ENCODE measurements at places on chromosomes 3 and 15.

GRCh38 chr3:163768048-163768447 is 1310.2 kb downstream of the SI start:
- no peak for DNase-seq

DNA sequence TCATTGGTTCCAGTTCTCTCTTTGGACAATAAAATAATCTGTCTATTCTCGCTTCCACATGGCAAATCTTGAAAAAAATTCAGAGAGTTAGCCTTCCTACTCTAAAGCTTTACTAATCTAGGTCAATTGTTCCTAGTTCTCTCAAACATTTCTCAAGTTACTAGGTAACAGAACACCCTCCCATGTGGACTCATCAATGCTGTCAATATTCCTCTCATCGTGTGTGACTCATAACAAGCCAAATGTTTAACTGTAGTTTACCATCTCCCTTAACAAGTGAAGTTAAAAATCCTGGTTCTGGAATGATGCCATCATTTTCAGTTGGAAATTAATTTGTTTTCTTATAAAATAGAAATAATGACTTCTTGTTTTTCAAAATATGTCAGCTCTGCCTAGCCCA is 438.6 kb downstream of the ROBO1 start:
- DNase-seq: no peak

- no peak for DNase-seq
Observed at GRCh38 chr3:132753946-132754345, 31.7 kb upstream of the NPHP3 start.

DNA sequence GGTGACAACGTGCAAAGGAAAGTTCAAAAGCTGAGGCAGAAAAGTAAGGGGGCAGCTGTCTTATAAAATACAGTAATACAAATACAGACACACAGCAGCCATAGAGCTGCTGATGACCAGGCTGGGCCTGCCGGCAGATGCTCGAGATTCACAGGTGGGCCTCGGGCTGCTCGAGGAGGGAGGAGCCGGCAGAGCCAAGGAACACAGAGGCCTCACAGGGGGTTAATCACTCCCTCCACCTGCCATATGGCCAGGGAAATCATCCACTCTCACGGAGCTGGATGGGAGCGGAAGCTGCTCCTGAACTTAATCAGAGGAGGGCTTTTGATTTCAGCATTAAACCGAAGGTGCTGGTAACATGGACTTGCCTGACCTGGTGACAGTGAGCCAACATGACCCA is 29.6 kb upstream of the MGLL start:
- no peak for DNase-seq

DNA sequence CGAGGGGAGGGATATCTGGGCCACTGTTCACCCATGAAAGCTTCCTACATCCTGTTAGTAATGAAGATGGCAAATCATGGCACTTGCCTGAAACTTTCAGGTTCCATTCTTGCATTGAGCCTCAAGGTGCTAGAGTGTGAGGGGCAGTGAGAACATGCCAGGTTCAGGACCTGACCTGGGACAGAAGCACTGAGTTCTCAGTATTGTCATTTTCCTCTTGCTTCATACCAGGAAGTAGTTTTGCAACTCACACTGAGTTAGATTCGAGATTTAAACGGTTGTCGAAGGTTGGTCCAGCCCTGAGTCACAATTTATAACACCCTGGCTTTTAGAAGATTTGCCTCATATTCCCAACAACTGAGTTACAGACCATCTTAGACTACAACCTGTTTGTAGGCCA is 11.8 kb upstream of the MEIS2 start:
- DNase-seq: no peak

DNA sequence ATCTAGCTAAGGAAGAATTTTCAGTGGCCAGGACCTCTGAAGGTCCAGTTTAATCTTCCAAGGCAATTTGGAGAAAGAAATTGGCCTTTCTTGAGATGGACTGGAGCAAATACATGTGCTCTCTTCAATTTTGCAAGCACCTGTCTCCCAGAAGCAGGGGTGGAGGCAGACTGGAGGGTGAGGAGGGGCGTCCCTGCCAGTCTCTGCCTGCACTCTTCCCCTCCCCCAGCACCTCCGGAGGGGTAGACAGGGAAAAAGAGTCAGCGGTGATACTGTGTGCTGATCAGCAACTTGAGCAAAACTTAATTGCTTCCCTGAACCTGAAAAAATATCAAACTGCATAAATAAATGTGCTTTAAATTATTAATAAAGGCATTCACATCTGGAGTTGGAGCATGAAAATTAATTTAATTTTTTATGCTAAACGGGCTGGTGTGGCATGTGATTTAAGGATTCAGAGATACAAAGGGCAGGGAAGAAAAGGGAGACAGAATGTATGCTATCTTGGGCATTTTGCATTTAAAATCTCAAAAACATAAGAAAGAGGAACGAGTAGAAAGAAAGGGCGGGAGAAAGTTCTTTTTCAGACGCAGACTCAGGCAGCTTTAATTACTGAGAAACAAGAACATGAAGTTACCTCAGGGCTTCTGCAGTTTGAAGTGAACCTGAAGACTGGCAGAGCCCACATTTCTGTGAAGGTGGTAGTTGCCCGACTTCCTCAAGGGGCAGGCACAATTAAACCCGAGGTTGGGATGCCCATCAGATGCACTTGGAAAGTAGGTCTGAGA is 319.7 kb downstream of the UACA start:
- no peak for DNase-seq

GRCh38 chr3:171643681-171644080 is 166.6 kb downstream of the PLD1 start:
- DNase-seq: no peak

DNA sequence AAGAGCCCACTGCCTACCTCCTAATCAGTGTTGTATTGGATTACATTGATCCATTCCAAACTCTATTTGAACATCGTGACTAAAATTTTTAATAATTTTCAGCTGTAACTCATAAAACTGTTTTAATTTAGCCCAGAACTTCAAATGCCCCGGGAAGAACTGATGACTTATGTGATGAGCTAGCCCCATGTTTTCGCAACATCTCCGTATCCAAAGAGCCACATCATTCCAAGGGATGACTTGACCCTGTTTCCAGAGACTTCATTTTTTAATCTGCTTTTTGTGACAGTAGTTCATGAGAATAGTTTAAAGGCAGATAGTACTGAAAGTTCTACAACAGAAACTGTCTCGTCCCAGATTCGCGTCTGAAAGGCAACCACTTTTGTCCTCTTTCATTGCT is 97.4 kb downstream of the STAC start:
- DNase-seq: no peak

DNA sequence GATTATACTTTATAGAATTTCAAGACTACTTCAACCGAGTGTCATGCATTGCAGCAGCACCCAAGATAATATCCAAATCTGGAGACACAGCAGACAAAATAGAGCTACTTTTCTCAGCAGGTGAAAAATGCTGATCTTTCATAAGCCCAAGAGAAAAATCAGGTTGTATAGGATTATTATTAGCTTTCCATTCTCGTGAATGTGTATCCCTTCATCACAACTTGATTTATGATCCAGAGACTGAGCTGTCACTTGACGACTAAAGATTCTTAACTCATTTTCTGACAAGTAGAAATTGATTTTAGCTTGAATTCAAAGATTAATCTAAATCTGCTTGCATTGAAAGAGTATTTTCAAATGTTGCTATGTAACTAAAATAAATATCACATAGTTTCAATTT is 32.4 kb downstream of the EPHA3 start:
- no peak for DNase-seq

DNA sequence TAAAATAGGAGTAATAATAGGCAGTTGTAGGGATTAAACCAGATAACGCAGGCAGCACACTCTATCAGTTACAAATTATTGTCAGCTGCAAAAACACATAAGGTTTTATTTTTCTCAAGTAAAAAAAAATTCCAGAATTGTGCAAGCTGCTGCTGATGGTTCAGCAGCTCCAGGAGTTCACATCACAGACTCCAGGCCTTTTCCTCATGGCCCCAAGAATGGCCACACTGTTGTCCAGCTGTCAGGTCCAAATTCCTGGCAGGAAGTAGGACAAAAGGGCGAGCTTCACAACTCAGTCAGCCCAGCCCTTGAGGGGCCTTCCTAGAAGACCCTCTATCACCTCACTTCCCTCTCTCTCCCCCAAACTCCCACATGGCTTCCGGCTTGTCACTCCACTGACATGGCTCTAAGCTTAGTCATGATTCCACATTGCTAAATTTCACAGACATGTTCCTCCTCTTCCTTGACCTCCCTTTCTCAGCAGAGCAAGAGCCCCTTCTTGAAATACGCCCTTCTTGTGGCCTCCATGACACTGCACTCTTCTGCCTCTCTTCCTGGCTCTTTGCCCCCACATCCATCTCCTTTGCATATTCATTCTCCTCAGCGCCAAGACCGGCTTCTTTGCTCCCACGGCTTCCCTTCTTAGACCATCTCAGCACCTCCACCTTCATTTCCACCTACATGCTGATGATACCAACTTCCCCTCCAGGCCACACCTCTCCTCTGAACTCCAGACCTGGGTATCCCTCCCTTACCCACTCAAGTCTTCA is 27.4 kb upstream of the FAM174B start:
- DNase-seq: no peak

- no peak for DNase-seq
Observed at GRCh38 chr15:100947760-100948429, 28.7 kb downstream of the LRRK1 start.

GRCh38 chr3:115272036-115272824 is 125.1 kb upstream of the ZBTB20 start:
- DNase-seq: no peak

DNA sequence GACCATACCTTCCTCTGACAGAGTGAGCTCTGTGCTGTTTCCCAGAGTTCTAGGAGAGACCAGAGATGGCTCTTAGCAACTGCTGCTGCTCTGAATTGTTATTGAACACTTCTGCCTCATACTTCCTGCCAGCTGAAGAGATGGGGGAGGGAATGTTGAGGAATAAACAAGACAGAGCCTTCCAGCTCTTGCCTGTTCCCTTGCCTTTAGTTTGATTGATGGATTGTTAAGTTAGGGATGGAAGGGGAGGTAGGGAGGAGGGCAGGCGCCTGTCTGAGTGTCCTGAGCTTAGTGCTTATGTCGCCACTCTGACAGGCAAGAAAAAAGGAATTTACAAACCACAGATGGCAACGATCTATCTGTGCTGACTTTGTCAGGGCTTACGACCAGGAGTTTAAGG is 42.8 kb downstream of the ZNF609 start:
- no peak for DNase-seq

DNA sequence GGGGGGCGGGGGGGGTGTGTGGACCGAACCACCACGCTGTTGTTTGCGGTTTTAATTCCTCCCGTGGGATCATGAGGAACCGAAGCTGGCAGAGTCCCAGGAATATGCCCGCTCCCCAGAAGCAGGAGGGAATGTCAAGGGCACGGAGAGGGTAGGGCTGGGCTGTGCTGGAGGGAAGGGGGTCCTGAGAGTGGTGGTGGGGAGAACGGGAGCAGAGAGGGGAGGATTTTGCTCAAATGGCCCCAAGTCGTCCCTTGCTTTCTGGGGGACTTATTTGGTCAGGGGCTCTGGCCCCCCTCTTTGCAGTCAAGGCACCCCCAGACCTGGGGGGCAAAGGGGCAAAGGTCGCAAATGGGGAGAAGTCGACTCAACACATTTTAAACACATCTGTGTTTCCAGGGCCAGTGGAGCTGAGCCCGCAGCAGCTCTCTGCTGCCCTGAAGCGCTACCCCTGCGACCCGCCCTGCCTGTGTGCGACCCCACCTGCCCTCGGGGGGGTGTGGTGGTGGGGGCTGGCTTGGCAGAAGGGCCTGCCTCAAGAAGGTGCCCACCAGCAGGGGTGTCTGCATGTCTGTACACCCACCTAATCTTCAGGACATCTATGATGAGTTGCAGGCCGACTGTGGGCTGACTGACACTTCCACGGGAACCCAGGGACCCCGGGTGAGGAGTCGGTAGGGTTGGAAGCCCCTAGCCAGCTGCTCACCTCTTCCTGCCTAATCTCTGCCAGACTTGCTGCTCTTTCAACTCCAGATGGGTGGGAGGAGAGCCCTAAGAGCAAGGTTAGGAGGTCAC is 602 bp upstream of the ATP2B2 start:
- no peak for DNase-seq

DNA sequence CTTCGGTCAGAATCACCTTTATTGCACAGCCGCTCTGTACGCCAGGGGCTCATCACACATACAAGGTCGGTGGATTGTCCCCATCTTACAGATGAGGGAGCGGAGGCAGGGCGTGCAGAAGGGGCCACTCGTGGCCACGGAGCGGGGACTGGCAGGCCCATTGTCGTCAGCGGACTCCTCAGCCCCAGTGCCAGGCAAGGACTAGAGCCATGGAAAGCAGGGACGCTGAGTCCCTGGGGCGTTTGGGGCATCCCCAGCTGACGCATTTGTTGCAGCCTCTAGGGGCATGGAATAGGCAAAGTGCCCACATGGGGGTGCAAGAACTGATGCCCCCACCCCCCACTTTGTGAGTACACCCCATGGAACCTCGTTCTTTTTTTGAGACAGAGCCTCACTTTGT is 29.8 kb upstream of the FURIN start:
- no peak for DNase-seq

- DNase-seq: no peak
Observed at GRCh38 chr3:157135671-157136396, 24.1 kb downstream of the CCNL1 start.

GRCh38 chr15:99057697-99058420 is 47.0 kb upstream of the SYNM start:
- DNase-seq: no peak

DNA sequence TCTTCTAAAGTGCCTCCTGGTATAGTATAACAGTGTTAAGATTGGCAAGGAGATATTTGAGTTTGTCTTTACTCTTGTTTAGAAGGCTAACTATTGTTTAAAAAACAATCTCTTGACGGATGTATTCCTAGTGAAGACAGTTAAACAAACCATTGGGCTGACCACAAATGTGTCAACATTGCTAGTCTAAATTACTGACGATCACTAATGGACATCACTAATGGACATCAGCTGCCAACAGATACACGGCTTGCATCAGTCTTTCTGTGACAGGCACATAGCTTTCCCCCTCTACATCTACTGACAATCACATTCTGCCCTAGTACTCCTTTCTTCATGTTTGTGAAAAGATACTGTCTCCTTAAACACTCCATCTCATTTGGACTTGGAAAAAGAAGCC is 57.1 kb upstream of the ETV5 start:
- no peak for DNase-seq

DNA sequence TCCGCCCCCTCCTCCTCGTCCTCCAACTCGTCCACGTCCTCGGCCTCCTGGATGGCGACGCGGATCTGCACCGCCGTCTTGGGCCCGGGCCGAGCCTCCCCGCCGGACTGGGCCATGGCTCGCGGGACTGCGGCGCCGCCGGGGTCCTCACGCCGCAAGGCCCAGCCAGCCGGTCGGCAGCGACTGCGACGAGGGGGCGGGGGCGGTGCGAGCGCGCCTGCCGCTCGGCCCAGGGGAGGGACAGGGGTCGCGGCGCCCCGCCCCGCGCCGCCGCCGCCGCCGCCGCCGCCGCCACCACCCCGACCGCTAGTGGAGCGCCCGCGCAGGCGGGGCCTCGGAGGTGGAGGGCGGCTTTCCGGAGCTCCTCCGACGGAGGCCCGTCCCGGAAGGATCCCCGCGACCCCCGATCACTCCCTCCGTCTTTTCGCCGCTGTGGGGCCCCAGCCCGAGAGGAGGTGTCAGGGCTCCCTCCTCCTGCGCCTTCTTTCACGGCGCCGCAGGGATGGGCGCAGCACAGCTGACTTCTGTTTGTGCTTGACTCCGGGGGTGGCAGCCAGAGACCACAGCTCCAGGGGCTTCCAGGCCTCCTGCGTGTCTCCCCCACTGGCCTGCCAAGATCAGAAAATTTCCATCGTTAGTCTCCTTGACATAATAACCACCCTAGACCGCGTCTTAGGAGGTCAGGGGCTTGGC is at the start of gene LARP6:
TSS of gene LARP6 (minus strand) at position 185 of the 693 bp plus-strand sequence. CDS start at position 116, 69 bp downstream.
- peak; percentile 3 for DNase-seq
